ENCODE measurements at places on chromosomes 6 and 20. TPM values are rescaled to one million over a fixed set of nuclear protein-coding genes. Genes with fewer than 3 reads are reported as not detected.
A peak's percentile ranks its signal among the peaks of the same experiment; 100 is the strongest.

DNA sequence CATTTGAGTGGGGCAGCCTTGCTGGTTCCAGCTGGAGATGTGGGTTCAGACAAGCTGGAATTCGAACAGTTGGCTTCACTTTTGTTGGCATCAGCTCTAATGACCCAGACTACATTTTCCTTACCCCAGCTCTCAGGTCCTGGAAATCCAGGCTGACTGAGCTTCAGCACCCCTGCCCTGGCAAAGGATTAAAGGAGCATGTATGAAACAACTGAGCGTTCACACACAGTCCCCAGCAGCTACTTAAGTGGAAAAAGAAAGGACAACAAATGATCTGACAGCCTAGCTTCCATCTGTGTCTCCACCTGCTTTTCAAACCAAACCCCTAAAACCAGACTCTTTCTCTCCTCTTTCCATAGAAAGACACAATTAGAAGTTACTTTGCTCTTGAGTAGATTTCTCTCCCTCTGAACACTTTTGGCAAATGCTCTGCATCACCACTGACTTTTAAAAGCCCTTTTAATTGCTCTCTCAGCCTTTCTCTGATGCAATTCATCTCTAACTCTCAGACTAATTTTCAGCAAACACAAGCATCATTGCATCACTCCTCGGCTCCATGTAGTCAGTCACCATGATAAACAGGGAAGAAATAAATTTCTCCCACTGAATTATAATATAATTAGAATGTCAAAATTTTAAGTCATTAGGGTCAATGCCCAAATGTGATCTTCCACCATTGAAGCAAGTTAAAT, 28.1 kb downstream of the ROS1 start:
- no peak for DNase-seq

DNA sequence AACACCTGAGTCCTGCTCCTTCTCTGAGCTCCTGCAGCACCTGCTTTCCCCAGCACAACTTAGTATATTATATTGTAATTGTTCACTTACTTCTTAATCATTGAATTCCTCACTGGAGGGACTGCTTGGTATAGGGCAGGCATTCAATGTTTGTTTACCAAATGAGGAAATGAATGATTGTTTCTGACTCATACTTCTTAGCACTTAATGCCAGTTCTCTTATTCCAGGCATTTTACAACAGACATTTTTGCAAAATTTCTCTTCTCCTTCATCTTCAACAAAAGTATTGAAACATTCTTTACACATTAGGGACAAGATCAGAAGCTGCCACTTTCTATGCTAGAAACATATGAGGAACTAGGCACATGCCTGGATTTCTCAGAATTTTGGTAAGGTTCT, 119.4 kb downstream of the TBX18 start:
- peak; percentile 46 for DNase-seq

DNA sequence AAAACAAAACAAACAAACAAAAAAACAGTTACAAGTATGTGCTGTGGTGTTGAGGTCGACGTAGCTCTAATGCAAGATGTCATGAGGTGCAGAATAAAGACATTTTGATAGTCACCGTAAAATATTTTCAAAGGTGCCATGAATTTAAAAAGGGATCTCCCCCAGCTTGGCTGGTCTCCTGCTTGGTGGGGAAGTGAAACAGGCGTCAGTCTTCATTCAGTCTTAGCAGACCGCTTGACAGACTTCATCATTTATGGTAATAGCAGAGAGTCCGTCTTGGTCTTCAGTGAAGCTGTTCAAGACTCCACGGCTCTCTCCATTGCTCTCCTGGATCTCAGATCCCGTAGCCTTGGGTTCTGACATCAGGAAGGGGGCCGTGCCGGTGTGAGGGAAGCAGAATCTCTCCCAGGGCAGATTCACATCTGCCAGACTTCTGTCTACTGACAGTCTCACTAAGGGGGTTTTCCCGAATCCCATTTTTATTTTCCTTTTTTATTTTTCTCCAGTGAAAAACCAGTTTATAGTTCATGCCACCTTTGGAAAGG, 1.6 kb downstream of the SLC24A3 start:
- no peak for DNase-seq

GRCh38 chr20:35327074-35327976, 35.1 kb upstream of the FAM83C start:
- no peak for DNase-seq

- no peak for DNase-seq
Observed at GRCh38 chr6:101490857-101491256, 97.3 kb downstream of the GRIK2 start.

DNA sequence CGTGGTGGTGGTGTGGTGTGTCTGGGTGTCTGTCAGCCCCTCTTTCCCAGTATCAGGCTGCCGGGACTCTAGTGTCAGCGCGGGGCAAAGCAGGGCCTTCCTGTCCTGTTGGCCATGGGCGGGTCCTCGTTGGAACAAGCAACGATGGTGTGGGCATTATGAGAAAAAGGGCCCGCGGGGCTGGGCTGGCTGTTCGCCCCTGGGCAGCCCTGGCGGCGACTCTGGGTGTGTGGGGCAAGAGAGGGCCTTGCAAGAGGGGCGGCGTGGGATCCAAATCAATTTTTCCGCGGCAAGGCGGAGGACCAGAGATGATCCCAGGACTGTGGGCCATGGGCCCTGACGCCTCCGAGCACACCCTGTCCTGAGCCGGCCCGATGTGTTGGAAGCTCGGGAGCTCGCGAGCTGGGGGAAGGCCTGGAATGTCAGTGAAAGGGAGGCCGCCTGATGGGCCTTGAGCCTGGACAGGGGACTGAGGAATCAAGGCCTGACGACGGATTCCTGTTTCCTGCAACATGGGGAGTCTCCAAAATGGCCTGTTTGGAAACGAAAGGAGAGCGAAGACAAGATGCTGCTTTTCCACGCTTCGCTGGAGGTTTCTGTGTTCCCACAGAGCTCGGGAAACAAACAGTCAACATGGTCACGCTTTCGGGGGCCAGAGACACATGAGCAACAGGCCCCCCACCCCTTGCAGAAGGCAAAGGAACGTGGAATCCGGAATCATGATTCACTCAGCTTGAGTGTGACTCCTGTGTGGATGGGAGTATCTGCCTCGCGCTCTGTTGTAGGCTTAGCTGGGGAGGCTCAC, 364.7 kb upstream of the DEFB115 start:
- no peak for DNase-seq

Gene CNKSR3
- total RNA-seq: 14.9 TPM

DNA sequence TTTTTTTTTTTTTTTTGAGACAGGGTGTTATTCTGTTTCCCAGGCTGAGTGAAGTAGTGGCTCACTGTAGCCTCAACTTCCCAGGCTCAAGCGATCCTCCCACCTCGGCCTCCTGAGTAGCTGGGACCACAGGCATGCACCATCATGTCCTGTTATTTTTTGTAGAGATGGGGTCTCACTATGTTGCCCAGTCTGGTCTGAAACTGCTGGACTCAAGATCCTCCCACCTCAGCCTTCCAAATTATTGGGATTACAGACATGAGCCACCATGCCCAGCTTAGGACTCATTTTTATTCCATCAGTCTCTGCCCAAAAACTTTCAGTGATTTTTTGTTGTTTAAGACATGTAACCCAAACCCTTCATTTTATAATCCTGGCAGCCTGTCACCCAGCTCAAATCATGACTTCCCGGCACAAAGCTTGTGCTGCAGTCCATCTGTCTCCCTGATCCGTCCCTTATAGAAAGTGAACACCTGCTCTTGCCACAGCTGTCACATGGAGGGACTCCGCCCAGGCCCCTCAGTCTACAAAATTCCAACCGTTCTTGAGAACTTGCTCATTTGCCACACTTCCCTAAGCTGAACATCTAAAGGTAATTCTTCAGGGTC, 183.9 kb upstream of the JARID2 start:
- no peak for DNase-seq

DNA sequence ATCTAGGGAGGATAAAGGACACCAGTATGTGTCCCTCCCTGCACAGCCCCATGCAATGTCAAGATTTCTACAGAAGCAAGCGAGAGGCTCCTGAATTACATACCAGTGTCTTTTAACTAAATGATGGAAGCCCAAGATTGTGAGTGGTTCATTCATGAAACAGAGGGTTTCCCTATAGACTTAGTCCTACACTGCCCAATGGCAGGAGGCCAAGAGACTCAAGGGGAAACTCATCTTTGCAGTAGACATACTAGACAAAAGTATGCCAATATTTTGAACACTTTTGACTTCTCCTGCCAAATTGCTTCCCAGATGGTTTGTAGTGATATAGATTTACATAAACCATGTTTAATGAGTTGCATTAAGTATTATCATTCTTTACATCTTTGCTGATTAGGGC, 557.2 kb upstream of the JAG1 start:
- peak; percentile 46 for DNase-seq

DNA sequence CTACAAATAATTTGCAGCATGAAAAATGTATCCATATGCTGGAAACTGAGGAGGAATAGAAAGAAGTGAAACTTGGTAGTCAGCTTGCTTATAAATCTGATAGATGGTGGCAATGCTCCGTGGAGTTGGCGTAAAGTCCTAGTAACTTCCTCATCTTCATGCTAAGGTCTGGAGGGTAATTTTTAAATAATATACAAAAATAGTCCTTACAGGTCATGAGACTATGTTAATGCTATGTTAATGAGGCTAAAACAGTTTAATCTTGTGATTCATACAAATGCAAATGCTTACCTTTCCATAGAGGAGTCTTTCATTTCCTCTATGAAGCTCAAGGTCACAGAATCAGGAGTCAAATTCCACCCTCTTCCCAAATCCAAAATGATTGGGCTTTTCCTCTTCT, 9.4 kb upstream of the CRIP3 start:
- no peak for DNase-seq

Gene EPHA7
- total RNA-seq: 0.06 TPM

GRCh38 chr6:45504947-45505346, 127.2 kb upstream of the SUPT3H start:
- DNase-seq: peak; percentile 89

DNA sequence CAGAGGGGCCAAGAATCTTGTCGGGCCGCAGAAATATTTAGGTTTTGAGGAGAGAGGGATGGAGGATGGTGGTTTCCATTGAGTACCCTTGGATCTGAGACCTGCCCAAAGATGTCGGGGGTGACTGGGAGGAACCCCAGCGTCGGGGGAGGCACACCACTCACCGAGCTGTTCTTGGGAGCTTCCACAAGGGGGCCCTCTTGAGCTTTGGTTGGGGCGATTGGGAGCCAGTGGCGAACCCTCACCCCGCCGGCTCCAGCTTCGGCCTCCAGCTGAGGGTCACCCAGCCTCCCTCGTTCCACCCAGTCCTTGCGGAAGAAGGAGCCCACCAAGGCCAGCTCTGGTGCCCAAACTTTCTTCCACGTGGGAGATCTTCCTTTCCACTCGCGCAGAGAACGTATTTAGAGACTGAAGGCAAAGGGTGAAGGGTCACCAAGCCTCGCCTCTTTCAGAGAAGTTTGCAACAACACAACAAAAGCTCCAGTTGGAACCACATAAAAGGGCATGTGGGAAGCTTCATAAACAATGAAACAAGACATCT, 33.6 kb downstream of the APCDD1L start:
- peak; percentile 74 for DNase-seq

DNA sequence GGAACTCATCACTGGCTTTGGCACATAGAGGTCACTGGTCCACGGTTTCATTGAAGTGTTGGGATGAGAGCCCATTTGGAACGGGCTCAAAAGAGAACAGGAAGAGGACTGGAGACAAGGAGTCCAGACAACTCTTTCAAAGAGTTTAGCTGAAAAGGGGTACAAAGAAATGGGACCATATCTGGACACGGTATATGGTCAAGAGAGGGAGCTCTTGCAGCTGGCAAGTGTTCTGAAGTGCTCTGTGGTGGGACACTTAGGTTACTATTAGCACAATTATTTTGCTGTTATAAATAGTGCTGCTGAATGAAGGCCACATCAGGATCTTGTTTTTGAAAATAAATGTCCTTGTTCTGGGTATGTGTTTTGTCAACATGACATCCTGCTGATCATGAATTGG, 4.6 kb downstream of the SGK2 start:
- DNase-seq: no peak

DNA sequence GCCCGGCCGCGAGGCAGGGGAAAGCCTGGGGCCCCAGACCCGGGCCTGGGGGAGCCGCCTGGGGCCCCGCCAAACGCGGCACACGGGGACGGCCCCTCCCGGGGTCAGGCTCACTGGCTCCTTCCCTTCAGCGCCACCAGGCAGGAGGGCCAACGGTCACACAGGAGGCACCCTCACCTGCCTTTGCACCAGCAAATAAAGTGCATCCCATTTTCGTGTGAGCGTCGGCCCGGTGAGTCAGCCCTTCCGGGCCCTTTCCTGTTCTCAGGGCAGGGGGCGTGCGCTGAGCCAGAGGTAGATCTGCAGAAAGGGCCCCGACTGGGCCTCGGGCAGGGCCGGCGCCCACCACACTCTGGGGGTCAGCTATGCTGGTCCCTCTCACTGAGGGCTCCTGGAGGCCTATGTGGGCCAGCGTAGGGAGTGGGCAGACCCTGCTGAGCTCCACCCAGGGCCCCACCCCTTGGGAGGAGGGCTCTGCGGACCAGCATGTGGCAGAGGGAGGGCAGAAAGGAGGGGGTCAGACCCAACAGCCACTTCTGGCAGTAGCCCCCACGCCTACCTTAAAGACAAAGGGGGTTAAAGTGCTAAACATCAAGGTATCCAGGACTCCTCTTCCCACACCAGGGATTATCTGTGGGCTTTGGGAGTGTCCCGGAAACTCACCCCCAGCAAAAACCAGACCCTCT, 931 bp upstream of the UCKL1 start:
- peak; percentile 77 for DNase-seq

DNA sequence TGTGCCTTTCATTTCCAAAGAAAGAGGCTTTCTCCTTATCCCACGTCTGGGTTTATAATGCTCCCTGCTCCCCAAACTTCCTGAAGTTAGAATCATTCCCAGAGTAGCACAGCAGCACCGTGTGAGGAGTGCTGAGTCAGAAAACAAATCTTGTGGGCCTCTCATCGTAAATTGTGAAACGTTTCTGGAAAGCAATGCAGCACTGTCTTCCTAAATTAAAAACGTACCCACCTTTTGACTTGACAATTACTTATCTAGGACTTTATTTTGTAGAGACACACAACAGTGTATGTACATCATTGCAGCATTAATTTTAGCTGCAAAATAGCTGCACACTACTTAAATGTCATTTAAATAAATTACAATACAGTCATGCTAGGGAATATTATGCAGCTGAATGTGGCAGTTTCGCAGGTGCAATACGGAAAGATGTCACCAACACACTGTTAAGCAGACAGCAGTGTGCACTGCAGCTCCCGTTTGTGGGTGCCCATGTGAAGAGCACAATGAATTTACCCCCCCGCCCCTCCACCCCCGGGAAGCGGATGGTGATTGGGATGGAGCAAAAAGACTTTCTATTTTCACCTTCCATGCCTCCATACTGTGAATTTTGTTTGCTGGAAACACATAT, 30.8 kb downstream of the RRBP1 start:
- DNase-seq: no peak

GRCh38 chr6:109187399-109188114, 92.2 kb downstream of the CEP57L1 start:
- DNase-seq: peak; percentile 45

All from Daoy (cell line).